CD4-positive, alpha-beta memory T cell (primary cell): ENCODE measurements at places on chromosomes 7 and 10.
A peak's percentile ranks its signal among the peaks of the same experiment; 100 is the strongest.

GRCh38 chr7:41239596-41239995, 463.3 kb downstream of the INHBA start:
- DNase-seq: no peak

DNA sequence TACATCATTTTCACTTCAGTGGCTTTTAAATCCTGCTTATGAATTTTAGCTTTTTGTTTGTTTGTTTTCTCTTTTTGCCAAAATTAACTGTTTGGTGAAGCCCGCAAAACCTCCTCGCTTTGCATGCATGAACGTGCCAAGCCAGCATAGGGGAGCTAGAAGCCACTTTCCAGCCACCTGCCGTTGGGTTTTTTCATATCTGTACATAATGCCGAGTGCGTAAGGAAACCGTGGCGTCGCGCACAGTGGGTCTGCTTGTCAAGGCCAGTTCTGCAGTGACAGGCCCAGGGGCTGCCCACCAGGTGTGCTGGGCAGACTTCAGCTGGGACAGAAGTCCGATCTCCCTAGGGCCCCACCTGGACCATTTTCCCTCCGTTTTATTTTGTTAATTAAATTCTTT, 41.1 kb downstream of the WIPI2 start:
- no peak for DNase-seq

DNA sequence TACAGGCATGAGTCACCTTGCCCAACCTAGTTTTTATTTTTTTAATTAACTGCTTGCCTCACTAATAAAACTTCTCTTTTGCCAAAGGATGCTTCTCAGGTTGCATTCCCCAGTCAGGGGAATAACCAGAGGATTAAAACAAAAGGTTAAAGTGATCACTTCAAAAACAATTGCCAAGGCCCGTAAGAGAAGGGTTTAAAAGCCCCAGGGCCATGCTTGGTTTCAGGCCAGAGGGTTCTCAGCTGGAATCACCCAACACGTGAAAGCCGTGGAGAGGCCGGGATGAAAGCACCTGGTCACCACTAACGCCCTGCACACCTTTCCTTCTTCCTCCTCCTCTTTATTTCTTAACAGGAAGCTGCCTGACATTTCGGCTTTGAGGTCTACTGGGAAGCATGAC, 587.5 kb downstream of the PTPRN2 start:
- no peak for DNase-seq

GRCh38 chr10:9579110-9579705, 1438.5 kb upstream of the CELF2 start:
- DNase-seq: no peak

GRCh38 chr7:69858471-69858870, 260.2 kb downstream of the AUTS2 start:
- DNase-seq: no peak

DNA sequence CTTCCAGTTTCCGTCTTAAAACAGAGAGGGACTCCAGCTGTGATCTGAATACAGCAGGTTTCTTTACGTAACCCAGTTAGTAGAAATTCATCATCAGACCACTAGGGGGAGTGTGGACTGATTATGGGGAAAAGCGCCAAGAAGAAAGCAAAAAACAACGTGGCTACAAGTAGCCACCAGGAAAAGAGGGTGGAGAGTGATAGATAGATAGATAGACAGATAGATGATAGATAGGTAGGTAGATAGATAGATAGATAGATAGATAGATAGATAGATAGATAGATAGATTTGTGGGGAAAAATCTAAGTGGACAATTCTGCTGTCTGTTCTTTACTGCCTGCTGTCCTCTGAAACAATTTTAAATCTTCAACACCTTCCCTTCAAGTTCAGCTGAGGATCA, 12.7 kb upstream of the AKR1B10 start:
- peak; percentile 45 for DNase-seq

- no peak for DNase-seq
These were observed 100.6 kb upstream of the CELF2 start for GRCh38 chr10:10917031-10917430.

- no peak for DNase-seq
These were observed 44.6 kb downstream of the WDR37 start for GRCh38 chr10:1100691-1101368.

DNA sequence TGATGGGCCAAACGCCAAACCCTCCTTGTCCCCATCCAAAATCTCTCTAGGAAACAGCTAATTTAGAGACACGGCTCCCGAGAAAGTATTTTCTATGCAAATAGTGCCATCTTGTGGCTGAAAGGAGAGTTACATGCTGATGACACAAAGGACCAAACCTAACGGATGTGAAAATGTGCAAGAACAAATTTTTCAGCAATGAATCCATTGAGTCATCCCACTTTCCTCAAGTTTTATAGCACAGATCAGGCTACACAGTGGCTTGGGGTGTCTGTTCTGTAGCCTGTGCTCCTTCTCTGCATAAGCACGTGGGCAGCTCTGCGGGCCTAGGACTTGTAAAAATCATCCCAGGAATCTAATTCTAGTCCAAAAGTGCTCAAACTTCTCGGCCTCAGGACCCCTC, 154.8 kb upstream of the PRR15 start:
- DNase-seq: peak; percentile 57

DNA sequence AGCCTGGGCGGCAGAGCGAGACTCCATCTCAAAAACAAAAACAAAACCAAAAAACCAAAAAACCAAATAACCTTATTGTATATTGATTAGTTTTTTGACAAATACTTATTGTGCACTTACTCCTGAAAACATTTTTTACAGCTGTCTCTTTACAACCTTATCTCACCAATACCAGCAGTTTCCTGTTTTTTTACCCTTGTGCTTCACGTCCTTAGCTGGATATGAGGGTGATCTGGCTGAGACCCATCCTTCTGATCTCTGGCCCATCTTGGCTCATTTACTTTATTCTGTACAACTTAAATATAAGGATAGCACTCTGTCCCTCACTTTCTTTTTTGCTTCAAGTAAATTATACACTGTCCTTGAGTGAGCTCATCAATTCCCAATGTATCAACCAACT, 104.6 kb upstream of the DNAJB12 start:
- no peak for DNase-seq

DNA sequence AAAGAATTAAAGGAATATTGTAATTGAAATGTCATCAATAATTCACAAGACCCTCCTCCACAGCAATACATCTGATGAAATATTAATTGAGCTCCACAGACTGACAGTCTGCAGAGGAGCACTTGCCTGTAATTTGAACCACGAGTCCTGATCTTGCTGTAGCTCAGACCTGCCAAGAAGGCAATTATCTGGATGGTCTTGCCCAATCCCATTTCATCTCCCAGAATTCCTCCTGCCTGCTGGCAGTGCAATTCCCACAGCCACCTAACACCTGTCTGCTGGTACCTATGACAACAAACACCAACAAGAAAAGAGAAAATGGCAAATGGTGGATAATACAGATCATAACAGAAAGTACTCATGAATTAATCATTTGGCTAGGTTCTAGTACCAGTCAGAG, 38.5 kb downstream of the ERCC6 start:
- DNase-seq: no peak

DNA sequence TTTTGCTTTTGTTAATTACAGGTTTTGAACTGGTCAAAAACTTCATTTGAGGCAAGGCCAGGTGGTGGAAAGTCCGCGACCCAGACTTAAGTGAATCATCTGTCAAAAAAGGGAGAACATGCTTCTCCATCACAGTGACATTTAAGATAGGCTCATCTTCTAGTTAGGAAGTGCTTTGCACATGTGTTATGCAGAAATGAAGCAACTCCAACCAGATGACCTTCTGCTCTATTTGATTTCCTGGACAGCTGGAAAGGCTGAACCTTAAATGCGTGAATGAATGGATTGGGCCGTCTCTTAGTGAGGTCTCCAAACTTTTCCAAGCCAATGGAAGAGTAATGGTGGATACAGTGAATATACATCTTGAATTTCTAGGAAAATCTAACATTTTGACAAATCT, 101.6 kb upstream of the FAM13C start:
- DNase-seq: no peak

DNA sequence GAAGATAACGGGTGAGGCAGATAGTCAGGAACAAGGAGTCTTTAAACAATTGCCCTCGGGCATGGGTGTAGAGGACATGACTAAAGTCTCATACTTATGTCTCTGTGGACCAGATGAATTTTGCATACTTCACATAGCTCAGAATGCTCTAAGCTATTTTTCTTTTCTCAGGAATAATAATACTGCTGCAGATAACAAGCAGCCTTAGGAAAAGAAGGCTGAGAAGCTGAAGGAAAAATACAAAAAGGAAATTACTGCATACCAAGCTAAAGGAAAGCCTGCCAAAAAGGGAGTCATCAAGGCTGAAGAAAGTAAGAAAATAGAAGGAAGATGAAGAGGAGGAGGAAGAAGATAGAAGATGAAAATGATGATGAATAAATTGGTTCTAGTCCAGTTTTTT, 13.4 kb upstream of the ERCC6 start:
- DNase-seq: no peak

- DNase-seq: no peak
These were observed 324.4 kb downstream of the BICC1 start for GRCh38 chr10:58836991-58837575.

DNA sequence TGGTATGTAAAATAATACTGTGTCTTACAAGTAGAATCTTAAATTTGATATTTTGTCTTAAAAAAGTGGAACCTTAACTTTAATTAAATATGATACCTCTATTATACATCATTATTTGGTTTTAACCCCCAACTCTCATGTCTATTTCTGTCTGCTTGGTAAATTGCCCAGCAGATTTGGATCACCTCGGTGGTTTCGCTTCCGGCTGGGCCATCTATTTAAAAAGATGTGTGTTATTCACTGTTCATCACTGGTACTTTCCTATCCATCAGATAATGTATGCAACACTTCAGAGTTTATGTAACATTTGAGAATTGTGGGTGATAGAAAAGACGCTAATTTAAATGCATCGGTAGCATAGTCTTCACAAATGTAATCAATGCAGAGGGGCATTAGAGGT, 119.7 kb downstream of the SND1 start:
- no peak for DNase-seq

DNA sequence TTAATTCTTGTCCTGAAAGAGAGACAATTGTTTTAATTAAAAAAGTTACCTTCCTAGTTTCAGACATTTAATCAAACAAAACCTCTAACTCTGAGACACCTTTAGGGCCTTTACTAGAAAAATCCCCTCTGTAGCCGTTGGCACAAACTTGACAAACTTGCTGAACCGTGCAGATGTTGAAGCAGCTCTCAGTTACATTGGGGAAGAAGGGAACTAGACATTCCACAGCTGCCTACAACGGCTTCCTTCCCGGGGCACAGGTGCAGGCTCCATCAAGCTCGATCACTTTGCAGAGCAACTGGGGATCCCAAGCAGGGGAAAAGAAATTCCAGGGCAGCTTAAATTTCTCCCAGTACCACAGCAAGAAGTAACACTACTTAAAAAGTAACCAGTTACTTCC, 141.3 kb downstream of the SKAP2 start:
- no peak for DNase-seq

GRCh38 chr10:60652628-60653027, 125.7 kb upstream of the CDK1 start:
- no peak for DNase-seq

- DNase-seq: no peak
These were observed 325.4 kb upstream of the NPVF start for GRCh38 chr7:25553580-25554291.

GRCh38 chr7:78164459-78164858, 365.9 kb downstream of the PHTF2 start:
- DNase-seq: no peak

- no peak for DNase-seq
These were observed 22.7 kb downstream of the HOXA1 start for GRCh38 chr7:27073076-27073475.

DNA sequence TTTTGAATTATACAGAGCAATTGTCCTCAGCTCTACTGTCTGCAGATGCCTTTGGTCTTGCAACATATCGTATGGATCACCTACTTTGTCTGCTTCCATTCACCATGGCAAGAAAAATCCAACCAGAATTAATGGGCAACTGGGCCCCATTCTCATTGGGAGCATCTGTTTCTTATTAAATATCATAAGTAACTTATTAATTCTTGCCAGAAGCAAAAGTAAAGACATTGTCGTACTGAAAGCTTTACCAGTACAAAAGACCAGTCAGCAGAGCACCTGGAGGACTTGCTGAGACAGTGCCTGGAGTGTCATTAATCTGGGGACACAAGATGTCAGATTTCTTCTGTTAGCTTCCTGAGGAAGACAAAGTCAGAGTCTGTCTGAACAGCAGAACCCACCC, 404.5 kb downstream of the INHBA start:
- DNase-seq: no peak

DNA sequence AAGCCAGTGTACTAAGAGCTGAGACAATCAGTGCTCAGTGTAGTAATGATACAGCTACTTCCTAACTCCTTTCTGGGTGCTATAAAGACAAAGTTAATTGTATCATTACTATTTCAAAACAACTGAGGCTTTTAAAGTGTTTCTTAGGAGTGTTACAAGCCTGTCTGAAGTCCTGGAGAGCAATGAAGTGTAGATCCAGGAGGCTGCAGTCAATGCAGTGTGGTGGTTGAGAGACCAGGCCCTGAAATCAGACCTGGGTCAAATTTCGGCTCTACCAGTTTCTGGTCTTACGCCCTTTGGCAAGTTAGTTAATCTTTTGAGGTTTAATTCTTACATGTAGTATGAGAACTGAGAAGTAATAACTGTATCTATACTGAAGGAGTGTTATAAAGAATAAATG, 387.0 kb downstream of the SDK1 start:
- no peak for DNase-seq

- peak; percentile 25 for DNase-seq
These were observed 31.8 kb downstream of the GSTO2 start for GRCh38 chr10:104300736-104301292.

- DNase-seq: no peak
These were observed 292.5 kb downstream of the GALNT17 start for GRCh38 chr7:71424166-71425035.

DNA sequence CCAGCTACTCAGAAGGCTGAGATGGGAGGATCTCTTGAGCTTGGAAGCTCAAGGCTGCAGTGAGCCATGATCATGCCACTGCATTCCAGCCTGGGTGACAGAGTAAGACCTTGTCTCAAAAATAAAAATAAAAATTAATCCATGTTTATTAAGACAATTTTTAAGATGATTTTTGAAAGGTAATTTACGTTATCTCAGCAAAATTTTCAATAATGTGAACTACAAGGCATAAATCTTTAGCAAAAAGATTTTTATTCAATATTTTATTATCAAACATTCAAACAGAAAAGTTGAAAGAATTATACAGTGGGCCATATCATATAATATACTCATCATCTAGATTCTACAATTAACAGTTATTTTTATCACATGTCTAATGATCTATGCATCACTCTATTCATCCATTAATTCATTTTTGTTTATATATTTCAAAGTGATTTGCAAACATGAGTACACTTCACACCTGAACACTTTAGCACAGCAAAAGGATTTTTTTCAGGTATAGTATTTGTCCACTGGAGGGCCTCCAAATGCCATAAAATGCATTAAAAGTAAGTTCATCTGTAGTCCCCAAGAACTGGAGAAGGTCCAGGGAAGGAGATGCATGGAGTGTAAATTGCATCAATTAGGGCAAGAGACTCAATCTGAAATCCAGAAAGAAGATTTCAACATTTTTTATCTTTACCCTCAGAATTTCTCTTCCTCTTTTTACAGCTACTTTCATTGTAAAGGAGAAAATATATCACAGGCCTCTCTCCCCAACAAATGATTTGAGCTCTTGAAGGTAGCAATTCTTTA, 38.6 kb upstream of the RSBN1L start:
- peak; percentile 49 for DNase-seq
